Stimulated activated CD4-positive, alpha-beta T cell treated with anti-CD3 and anti-CD28 coated beads, Interleukin-12 subunit alpha, Interleukin-12 subunit beta, amount 100 ng/mL, for 24 hours (primary cell): ENCODE measurements at places on chromosomes 7 and 10.

GRCh38 chr10:129046065-129046681, 420.9 kb upstream of the MGMT start:
- DNase-seq = no peak

GRCh38 chr7:46076527-46076926, 155.5 kb upstream of the IGFBP3 start:
- no peak for DNase-seq

DNA sequence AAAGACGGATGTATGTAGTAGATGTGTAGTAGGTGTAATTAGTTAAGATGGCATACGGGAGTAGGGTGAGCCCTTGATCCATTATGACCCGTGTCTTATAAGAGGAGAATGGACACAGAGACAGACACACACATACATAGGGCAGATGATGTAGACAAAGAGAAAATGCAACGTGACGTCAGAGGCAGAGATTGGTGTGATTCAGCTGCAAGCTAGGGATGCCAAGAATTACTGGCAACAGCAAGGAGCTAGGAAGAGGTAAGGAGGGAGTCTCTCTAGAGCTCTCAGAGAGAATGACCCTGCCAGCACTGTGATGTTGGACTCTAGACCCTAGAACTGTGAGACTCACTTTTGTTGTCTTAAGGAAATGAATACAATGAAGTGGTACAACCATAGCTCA, 247.0 kb upstream of the HABP2 start:
- no peak for DNase-seq

DNA sequence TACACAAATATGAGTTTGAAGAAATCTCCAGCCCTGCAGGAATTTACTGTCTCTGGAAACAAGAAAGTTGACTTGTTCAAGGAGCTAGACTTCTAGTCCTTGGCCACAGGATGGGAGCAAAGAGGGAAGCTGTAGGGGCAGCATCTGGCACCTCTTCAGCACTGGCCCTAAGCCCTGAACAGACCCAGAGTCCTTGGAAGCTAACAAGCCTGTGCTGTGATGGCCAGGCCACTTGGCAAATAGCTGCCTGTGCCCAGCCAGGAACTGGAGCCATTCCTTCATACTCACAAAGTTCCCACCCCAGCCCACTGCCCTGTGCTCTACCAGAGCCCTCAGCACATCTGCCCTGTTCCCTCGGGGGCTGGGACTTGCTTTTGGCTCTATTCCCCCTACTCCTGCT, 9.4 kb upstream of the COL13A1 start:
- DNase-seq = no peak

- DNase-seq = no peak
Measured at GRCh38 chr7:141674171-141674671, 27.7 kb downstream of the DENND11 start.

- no peak for DNase-seq
Measured at GRCh38 chr10:7334642-7334964, 76.2 kb downstream of the SFMBT2 start.

- DNase-seq = no peak
Measured at GRCh38 chr7:7249814-7250213, 67.5 kb downstream of the C1GALT1 start.

- DNase-seq = no peak
Measured at GRCh38 chr7:157693521-157694375, 356.9 kb downstream of the DNAJB6 start.
